ENCODE measurements at places on chromosomes 2 and 18.

- no peak for DNase-seq
Measured at GRCh38 chr18:65749841-65750240, 971 bp upstream of the CDH7 start.

- DNase-seq: no peak
Measured at GRCh38 chr2:241053576-241054251, 48.4 kb downstream of the MTERF4 start.

GRCh38 chr2:66686755-66687154 is 251.8 kb downstream of the MEIS1 start:
- DNase-seq: no peak

DNA sequence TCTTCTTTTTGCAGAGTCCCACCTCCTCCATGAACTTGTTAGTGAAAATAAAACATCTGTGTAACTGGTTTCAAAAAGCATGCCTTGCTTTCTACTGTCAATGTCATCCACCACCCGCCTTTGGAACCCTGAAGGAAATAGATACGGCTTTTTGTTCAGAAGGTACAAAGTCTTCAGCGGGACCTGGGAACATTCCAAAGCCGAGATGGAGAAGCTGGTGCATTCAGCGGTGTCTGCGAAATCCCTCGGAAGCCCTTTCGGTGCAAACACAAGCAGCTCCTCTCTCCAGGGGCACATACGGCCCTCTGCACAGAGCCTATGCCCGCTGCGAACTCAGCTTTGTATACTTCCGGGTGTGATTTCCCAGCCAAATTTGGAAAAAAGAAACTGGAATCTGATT is 555.8 kb upstream of the SALL3 start:
- no peak for DNase-seq

DNA sequence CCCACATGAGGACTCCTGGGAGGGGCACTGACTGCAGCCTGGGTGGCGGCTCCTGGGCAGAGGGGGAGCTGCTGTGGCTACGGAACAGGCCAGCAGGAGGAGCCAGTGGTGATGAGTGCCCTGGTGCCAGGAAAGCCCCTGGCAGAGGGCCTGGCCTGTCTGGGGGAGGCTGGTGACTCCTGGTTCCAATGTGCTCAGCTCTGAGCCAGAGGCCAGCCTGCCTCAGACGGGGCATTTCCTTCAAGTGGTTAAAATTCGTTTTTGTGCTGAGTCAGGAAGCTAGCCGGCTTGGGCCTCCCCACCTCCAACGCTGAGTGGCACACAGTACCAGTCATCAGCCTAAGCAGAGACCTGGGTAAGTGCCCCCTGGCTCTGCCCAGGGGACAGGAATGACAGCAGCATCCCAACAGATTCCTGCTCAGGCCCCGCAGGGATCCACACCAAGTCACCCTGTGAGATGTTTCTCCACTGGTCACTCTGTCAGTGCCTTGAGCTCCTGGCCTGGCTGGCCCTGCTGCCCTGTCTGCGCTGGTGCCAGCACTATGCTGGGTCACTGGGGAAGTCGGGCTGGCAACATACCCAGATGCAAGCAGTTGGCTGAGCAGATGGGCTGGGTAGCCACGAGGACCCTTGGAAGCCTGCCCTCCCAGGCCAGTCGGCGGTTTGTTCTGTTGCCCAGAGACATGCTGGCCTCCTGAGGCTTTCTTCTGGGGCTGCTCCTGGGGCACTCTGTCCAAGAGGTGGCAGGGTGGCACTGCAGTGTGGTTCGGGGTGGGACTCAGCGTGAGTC is 7.1 kb upstream of the KLF11 start:
- no peak for DNase-seq

GRCh38 chr2:238139196-238140039 is 950 bp downstream of the KLHL30 start:
- DNase-seq: no peak

- DNase-seq: no peak
Measured at GRCh38 chr2:2571301-2572150, 240.5 kb upstream of the MYT1L start.

GRCh38 chr2:85247610-85248009 is 80.2 kb downstream of the TGOLN2 start:
- no peak for DNase-seq

DNA sequence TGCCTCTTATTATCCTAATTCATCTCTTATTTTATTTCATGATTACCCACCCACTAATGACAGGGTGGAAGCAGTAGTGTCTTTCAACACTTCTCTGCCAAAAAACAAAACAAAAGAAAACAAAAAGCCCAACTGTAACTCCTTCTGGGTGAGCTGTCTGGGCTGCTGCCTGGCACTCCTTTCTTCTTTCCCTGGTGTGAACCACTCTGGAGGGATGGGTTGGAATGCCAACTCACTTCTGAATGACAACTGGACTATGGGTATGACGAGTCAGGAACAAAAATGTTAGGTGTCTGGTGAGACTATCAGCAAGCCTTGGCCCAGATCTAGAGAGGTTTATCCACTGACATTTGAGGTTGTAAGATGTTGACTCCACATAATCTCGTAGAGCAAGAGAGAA is 88.3 kb upstream of the ITGB6 start:
- no peak for DNase-seq

- DNase-seq: no peak
Measured at GRCh38 chr2:23445450-23445868, 60.5 kb downstream of the KLHL29 start.
